Left kidney (tissue), 8 donors: ENCODE measurements at places on chromosomes 1 and 21. TPM values are rescaled to one million over a fixed set of nuclear protein-coding genes. Genes with fewer than 3 reads are reported as not detected.

Gene VANGL2
- polyA plus RNA-seq, result 39.3 TPM

Gene MATN1
- 0.23 TPM for polyA plus RNA-seq

Gene PERM1
- polyA plus RNA-seq, result 0.12 TPM

Gene COL9A2
- 21.1 TPM for polyA plus RNA-seq

Gene SLC30A10
- polyA plus RNA-seq, result 0.23 TPM

Gene PLA2G2D
- polyA plus RNA-seq, result 0.08 TPM

Gene GOLT1A
- polyA plus RNA-seq, result 3.5 TPM

Gene NOC2L
- 56.4 TPM for polyA plus RNA-seq

Gene GSTM4
- 73.1 TPM for polyA plus RNA-seq

Gene LYPD8
- not detected for polyA plus RNA-seq

Gene LDLRAD1
- polyA plus RNA-seq, result not detected

Gene TRIM58
- polyA plus RNA-seq, result 1.0 TPM

Gene THEMIS2
- polyA plus RNA-seq, result 2.3 TPM

Gene CYP2J2
- 1.4 TPM for polyA plus RNA-seq

Gene TAL1
- 4.4 TPM for polyA plus RNA-seq

Gene TMEM79
- polyA plus RNA-seq, result 5.9 TPM

Gene MYOC
- polyA plus RNA-seq, result 0.10 TPM

Gene ORC1
- polyA plus RNA-seq, result 10.4 TPM

Gene TMEM240
- polyA plus RNA-seq, result 3.7 TPM

Gene PDE4B
- polyA plus RNA-seq, result 10.3 TPM
